ENCODE measurements at places on chromosomes 3 and 15. TPM values are rescaled to one million over a fixed set of nuclear protein-coding genes. Genes with fewer than 3 reads are reported as not detected.

The IMPG2 gene
- total RNA-seq, result 0.83 TPM

The SV2B gene
- 0.18 TPM for total RNA-seq

The TRIM42 gene
- not detected for total RNA-seq

DNA sequence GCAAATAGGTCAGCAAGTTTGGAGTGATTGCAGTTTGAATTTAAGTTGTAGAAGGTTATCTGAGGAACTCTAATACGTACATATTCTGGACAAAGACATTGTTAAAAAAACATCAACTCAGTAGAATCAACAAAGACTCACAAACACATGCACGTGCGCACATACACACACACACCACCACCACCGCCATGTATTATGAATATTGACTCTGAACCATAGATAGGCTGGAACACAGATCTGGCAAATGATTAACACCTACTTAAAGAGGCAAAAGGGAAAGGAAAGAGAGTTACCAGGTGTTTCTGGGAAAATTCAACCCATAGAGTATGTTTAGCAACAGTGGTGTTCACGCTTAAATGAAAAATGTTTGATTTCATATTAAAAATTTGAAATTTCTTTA, 334.2 kb upstream of the ALCAM start:
- DNase-seq, result no peak

- no peak for DNase-seq
Observed at GRCh38 chr3:43753741-43754715, 63.3 kb downstream of the ABHD5 start.

DNA sequence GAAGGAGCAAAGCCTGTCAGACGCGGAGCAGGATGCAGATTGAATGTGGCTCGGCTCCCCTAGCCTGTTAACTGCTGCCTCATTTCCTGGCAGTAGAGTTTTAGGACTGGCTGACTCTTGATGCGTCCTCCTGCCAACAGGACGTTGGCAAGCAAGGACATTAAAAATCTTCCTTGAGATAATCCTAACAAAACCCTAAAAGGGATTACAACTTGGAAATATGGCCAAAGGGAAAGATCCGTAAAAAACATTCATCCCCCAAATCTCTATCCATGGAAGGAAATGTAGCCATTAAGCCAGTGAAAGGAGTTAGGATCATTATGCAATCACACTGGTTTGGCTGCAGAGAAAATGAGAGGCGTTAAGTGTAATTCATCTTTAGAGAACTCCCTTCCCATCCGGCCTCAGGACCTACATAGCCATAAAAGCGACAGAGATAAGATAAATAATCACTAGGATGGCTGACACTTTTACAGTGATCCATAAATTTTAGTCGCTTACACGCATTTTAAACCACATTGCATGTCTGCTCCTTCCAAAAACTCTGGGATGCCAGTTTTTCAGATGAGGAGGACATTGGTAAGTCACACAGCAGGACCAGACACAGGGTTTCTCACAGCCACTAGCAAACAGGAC, 44.5 kb upstream of the C3orf80 start:
- no peak for DNase-seq

- DNase-seq, result no peak
Observed at GRCh38 chr3:72538070-72538745, 310.0 kb downstream of the SHQ1 start.

DNA sequence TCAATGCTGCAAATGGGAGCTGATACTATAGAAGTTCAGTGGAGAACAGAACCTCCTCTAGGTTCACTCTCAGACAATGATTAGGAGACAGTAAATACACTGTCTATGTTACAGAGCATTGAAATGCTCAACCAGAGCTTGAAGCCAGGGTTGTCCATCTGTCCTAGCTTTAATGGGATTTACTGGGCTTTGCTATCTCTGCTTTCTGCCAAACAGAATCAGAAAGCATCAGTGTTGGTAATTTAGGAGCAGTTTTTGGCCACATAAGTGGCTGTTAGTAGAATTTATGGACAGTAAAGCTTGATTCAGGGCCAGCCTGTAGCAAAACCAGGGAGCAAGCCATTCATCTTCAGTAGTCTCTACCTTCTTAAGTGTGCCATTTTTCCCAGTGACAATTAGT, 396.3 kb downstream of the LSAMP start:
- no peak for DNase-seq

GRCh38 chr3:45551214-45552010, 43.1 kb upstream of the LIMD1 start:
- DNase-seq, result peak; percentile 62

DNA sequence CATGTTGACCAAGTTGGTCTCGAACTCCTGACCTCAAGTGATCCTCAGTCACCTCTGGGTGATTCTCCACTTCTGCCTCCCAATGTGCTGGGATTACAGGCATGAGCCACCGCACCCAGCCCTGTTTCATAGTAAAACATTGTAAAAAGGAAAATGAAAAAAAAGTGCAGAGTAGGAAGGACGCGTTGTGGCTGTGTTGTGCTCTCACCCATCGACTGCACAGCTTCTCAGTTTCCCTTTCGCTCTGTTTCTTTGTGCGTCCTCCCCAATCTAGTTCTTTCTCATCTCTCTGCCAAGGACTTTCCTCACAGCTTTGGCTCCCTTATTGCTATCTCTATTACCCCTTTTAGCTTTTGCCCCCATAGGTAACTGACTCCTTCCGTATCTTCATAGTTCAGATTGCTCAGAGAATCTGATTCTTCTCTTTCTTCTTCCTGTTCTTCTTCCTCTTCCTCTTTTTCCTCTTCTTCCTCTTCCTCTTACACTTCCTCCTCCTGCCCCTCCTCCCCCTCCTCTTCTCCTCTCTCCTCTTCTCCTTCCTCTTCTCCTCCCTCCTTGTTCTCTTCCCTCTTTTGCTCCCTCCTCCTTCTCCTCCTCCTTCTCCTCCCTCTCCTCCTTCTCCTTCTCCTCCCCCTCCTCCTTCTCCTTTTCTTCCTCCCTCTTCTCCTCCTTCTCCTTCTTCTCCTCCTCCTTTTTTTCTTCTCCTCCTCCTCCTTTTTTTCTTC, 81.1 kb upstream of the VGLL4 start:
- no peak for DNase-seq
